ENCODE measurements at places on chromosomes 2 and 18. TPM values are rescaled to one million over a fixed set of nuclear protein-coding genes. Genes with fewer than 3 reads are reported as not detected.

The MRO gene
- not detected for total RNA-seq

- no peak for DNase-seq
These were observed 112.5 kb upstream of the OTX1 start for GRCh38 chr2:62938126-62938525.

GRCh38 chr2:17877811-17878280 lies 621 bp upstream of the KCNS3 start:
- no peak for DNase-seq

DNA sequence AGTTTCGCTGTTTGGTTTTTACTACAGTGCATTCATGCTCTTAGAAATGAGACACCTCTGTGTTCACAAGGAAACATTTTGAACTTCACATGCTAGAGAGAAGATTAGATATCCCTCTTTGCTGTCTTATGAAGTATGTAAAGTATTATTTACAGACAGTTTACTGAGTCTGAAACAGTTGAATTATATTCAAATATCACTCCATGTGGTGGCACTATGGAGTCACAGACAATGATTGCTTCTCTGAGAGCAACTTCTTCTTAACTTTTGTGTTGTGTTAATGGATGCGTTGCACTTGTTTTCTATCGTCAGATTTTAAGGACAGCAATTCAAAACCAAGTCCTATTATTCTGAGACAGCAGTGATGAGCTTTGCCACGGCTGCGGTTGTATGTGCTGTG lies 823.6 kb downstream of the GALR1 start:
- peak; percentile 1 for DNase-seq

The CNTNAP5 gene
- total RNA-seq, result 0.27 TPM

The GPR75 gene
- 3.5 TPM for total RNA-seq

GRCh38 chr2:102337481-102338386 lies 17.9 kb upstream of the IL18R1 start:
- DNase-seq, result no peak

DNA sequence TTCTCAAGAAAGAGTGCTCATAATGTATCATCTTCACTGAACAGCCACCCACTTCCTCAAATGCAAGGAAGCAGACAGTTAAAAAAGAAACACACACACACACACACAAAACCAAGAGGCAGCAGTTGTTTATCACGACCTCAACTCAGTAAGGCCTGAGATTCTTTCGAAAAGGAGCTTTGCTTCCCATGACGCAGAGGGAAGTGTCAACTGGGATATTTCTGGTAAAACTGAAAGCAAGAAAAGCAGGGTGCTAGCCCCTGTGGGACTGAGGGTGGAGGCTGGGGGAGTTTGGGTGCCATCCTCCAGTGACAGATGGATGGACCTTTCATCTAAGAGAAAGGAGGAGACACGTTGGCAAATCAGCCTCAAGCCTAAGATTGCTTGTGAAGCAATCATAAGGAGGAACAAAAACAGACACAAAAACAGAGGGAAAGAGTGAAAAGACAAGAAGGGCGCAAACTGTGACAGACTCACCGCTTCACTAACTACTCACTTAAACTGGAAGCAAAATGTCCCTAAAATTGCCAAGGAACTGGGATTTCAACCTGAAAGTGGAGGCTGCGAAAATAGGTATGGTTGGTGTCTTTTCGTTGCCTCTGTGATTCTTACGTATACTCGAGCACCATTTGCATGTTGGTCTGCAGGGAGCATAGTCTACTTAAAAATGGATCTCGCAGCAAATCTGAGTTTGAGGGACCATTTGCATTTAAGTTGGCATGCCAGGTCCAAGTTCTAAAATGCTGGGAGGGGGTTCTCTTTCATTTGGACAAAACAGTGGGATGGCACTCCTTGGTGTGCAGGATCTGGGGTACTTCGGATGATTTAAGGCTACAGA lies at the start of gene ARHGAP25:
TSS of gene ARHGAP25 (plus strand) at position 124 of the 838 bp plus-strand sequence. CDS start at position 513, 389 bp downstream.
- DNase-seq, result peak; percentile 86

- DNase-seq, result no peak
These were observed 66.0 kb upstream of the ASAP2 start for GRCh38 chr2:9140645-9141044.

The ST8SIA5 gene
- under 0.01 TPM for total RNA-seq

DNA sequence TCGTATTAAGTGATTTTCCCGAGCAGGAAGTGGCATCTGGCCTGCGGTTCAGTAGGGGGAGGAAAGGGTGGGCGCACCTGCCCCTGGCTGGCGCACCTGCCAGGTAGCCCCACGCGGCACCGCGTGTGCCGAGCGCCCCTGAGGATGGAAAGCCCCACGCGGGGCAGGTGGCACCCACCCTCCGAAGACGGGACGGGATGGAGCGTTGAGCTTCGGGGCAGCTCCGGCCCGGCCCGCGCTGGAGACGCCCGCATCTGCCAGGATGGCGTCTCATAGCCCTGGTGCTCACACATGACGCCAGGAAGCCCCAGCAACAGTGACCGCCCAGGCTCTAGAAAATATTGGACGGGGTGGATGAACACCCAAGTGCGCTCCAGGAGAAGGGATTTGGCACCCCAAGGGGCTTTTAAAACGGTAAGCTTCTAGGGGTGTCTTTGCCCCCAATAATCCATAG lies 2.5 kb upstream of the NFATC1 start:
- no peak for DNase-seq

- DNase-seq, result no peak
These were observed 93.8 kb downstream of the ROCK2 start for GRCh38 chr2:11250400-11251196.

All from hematopoietic multipotent progenitor cell (in vitro differentiated cells).